ENCODE measurements at places on chromosomes 5 and 9.

DNA sequence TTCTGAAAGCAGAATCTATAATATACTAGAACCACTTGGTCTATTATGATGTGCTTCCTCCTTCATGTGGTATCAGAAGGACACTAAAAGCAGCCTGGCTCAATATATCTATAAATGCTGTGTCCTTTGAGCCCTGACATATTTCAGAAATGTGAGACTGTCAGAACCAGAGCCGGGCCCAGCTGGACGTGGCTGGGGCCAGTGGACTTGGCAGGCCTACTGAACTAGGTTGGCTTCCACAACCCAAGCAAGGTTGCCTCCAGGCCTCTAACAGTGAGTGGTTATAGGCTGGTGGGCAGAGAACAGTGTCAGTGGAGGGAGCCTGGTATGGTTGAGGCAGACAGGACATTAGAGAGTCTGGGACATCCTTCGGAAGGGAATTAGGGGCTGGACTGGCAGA lies 78.9 kb downstream of the GALNT10 start:
- no peak for DNase-seq

DNA sequence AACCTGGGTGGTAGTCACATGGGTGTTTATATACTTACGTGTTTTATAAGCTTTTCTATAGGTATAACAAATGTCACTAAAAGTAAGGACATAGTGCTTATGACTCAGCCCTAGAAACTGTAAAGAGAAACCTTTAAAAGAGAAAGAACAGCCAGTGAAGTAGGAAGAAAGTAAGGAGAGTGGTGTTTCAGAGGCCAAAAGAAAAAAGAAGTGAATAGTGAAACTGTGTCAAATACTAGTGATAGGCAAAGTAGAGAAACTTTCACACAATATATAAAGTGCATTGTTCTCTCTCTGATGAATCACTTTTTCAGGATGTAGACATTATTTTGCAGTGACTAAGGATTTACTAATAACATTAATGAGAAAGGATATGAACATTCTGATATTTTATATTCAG lies 74.2 kb upstream of the SUSD1 start:
- DNase-seq, result peak; percentile 1

DNA sequence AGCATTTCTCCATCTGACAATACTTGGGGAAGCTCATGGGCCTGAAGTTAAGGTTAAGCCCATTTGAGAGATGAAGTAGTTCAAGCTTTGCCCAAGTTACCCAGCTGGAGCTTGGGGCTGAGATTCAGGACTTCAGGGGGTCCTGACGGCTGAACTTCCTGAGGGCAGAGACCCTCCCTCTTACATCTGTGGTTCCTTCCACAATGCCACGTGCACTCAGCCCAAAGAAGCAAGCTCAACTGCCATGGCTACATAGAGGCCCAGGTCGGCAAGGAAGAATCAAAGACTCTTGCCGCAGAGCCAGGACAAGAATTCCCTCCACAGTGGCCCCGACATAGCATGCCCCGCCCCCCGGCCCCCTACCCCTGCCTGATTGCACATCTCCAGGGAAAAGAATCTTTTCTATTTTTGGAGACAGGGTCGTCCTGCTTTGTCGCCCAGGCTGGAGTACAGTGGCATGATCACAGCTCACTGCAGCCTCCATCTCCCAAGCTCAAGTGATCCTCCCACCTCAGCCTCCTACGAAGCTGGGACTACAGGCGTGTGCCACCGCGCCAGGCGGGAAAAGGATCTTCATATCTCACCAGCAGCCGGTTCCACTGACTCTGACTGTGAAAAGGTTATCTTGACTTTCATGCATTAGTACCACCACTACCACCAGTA lies 9.2 kb downstream of the PHF19 start:
- no peak for DNase-seq

DNA sequence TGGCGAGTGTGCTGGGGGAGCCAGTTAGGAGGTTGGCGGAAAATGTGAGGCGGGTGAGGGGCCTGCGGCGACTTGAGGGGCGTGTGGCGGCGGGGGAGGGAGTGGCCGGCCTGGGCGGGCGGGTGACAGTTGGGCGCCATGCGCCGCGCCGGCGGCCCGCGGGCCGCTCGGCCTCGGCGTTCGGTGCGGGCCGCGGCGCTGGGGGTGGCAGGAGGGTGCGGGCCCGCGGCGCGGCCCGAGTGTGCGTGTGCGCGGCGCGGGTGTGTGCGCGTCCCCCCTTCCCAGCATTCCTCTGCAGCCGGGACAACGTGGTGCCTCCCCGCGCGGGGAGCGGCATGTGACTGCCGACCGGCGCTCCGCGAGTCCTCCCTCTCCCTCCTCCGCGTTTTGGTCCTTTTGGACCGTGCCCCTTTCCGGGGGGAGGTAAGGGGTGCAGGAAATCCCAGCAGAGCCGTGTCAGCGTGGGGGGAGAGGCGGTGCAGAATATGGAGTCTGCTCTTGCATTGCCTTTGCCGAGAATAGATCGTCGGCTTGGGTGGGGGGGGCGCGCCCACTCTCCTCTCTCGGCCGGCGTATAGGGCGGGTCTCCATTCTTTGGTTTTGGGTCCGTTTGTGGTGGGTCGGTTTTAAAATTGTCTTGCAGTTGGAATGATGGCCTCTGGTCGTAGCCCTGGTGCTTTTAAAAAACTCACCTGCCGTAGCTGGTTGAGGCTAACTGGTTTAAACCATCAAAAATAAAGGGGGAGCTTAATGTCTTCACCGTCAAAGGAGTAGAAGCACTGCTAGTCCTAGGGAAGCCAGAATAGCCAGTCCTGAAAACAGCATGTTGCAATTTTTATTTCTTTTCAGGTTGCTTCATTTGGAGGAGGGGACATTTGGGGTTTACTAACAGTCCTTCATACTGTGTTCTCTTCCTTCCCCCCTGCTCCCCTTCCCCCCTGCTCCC lies 2.0 kb downstream of the LARP1 start:
- DNase-seq, result peak; percentile 49

GRCh38 chr9:27247756-27248155 lies 49.2 kb downstream of the EQTN start:
- peak; percentile 40 for DNase-seq

DNA sequence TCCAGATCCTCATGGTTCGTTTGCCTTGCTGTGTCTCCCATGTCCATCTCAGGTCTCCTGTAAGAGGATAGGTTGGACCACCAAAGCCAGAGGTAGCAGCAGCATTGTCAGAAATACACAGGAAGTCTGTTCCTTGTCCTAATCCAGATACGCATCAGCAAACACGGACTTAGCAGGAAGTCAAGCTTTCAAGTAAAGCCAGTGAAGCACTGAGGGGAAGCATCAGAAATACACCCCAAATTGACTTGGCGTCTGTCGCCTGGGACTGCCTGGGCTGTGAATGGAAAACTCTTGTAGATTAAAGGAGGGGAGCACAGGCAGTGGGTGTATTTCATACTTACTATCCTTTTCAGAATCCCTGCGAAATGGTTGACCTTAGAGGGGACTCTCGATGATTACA lies 171.3 kb downstream of the PSAT1 start:
- no peak for DNase-seq

GRCh38 chr5:44385291-44385900 lies 3.8 kb downstream of the FGF10 start:
- DNase-seq, result no peak

DNA sequence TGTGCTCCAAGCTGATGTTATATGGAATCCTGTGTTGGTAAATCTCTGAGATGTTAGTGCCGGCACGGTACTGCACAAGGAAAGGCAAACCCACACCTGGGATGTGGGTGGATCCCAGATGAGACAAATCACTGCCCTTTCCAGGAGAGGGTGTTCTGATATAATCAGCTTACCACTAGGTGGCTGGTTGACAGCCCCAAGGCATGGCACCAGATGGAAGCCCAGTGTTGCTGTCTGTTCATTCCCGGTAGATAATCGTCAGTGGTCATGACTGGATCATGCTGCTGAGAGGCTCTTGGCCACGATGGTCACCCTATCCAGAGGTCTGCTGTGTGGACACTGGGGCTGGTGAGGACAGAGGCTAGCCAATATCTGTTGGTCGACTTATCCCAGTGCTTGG lies 184.0 kb downstream of the CACNA1B start:
- no peak for DNase-seq

DNA sequence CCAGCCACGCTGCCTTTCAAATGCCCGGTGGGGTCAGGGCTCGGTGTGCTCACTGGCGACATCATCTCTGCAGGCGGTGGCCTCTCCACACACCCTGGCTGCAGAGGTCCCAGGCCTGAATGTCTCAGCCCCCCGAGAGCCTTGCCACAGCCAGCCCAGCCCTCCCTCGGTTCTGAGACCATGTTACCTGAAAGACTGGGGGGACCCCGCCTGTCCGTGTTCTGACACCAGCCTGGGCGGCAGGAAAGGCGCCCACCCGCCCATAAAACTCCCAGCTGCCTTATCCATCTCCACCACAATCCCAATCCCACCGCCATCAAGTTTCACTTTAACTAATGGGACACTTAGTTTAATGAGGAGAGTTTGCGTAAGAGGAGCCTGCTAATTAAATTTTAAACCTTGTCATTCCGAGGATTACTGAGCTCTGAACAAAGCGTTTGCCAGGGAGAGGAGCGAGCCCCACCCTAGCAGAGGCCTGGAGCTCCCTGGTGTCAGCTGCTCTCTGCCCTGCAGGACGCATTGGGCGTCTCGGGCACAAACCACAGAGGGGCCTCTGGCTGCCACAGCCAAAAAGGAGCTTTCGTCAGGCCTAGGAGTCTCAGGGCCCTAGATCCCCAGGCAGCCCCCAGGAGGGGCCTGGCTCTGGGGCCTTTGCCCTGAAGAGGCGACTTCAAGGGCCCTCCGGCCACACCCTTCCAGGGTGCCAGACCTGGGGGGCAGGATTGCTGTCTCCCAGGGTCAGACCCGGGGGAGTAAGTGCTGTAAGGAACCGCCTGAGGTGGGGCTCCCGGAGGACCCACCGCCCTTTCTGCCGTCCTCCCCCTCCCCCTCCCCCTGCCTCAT lies 15.3 kb downstream of the LHX3 start:
- DNase-seq, result no peak

DNA sequence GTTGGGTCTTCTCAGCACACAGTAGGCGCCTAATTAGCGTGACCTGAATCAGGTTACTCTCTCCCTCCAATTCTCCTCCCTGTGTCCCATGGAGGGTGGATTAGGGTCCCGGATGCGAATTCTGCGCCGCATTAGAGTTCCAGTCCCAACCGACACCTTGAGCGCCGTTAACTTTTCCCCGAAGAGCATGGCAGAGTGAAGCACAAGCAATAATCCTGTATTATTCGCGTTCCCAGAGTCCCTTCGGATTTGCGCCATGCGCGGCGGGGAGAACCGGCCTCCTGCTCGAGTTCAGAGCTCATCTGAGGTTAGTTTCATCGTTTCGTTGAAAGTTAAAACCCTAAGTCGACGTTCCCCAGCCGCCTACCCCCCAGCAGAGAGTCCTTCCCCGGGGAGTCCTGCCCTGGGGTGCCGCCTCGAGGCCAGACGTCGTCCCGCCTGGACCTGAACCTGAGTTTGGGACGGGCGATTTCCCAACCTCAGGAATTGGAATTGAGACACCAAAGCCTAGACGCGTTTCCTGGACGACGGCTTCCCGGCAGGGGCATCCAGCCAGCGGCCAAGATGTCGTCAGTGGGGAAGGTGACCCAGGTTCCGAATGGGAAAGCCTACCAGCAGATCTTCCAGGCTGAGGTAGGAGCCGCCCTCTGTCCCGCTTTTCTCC lies at the start of gene CCDC180:
Gene CCDC180, plus strand, starts transcription at position 160 of the 664 bp plus-strand sequence. Its CDS starts 405 bp downstream, at position 565.
- peak; percentile 41 for DNase-seq

DNA sequence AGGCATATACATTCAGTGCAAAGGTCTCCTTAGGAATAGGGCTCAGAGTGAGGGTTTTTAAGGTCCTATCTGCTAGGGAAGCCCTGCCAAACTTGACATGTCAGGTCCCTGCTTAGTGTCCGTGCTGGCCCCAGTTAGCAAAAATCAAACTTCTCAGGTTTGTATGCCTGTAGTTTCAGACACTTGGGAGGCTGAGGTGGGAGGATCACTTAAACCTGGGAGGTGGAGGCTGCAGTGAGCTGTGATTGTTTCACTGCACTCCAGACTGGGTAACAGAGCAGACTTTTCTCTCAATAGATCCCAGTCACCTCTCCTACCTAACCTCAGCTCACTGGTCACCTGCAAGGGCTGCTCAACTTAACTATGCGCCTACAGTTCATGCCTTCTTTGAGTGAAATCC lies 18.7 kb upstream of the TMEM245 start:
- no peak for DNase-seq

GRCh38 chr5:65588694-65589093 lies 25.6 kb downstream of the PPWD1 start:
- no peak for DNase-seq

GRCh38 chr9:129550199-129550839 lies 70.6 kb downstream of the C9orf50 start:
- DNase-seq, result peak; percentile 83

Data from AG10803 (cell line).